ENCODE measurements at places on chromosomes 4 and X.

- no peak for DNase-seq
Measured at GRCh38 chr4:123438031-123438430, 41.4 kb downstream of the SPRY1 start.

DNA sequence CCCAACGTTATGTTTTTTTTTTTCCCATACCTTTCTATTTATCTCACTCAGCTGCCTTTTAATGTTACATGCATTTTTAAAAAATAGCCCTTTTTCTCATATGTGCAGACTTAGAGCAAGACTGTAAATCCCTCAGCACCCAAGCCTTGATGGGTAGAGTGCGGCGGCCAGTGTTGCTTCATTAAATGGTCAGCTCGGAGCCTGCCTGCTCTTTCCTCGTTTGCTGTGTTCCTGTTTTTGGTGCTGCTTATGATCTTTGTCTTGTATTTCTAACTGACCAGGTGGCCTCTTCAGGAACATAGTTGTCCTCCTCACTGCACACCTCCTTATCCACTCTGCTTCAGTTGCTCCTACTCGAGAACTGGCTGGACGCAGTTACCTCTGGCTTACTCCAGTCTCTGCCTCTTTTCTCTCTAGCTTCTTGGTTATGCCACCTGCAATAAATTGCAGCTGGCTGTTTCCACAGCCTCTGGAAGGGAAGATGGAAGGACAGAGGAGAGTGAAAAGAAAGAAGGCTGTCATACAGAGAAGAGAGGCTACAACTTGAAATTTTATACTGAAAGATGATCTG lies 10.7 kb downstream of the RBPJ start:
- DNase-seq, result peak; percentile 19

GRCh38 chrX:31181377-31182000 lies 109.6 kb upstream of the FTHL17 start:
- DNase-seq, result no peak

GRCh38 chrX:43238461-43238945 lies 417.6 kb upstream of the MAOA start:
- no peak for DNase-seq

GRCh38 chr4:20044966-20045365 lies 206.7 kb upstream of the SLIT2 start:
- no peak for DNase-seq

DNA sequence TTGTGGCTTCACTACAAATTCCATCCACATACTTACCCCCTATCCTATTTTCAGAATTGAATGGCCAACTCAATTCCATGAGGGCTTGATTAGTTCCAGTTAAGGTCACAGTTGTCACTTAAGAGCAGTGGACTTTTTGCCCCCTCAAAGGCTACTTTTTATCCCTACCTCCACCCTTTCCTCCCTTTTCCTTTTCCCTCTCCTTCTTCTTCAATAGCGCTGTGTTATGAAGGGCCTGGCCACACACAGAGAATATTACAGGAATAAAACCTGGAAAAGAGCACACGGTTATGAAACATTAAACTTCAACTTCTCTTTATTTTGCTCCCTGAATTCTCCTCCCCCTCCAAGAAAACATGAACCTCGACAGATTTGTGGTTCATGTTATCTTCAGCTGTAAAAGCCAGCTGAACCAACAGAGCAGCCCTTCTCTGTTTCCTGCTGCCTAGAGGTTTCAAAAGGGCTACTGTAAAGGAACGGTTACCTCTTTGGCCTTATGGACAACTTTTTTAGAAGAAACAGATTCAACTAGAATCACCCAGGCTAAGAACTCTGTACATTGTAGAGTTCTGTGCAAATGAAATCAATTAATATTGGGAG lies 87.0 kb upstream of the RPL34 start:
- peak; percentile 47 for DNase-seq

All from GF-D8 (cell line).